NCI-H187 (cell line): ENCODE measurements at places on chromosomes 3 and 15.

- DNase-seq, result no peak
These were observed 71.9 kb downstream of the CSNK1G1 start for GRCh38 chr15:64284042-64284441.

GRCh38 chr3:1661839-1662238 is 436.8 kb upstream of the CNTN4 start:
- no peak for DNase-seq

DNA sequence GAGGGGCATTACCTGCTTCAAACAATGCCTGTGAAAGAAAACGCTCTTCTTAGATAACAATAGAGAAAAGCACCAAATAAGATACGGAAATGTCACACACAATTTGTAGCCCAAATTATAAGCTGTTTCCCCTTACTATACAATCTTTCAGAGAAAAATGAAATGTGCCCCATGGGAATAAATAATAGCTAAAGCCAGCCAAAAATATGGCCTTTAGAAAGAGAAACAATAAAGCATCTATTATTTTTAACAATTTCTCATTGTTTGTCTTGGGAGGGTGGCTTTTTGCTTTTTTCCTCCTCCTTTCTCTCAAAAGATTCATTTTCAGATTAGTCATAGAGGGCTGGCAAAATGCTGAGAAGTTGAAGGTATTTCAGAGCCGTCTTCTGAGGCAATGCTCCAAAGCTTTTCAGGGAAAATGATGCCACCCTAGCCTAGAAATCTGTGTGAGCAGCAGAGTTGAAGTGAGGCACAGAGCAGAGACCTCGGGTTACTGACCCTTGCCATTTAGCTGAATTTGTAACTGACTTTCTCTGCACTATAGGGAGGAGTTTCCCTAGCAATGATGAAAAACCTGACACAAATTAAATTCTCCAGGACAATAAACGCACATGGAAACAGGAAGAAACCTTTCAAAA is 86.3 kb upstream of the PRICKLE2 start:
- no peak for DNase-seq

- DNase-seq, result no peak
These were observed 61.6 kb upstream of the SUCLG2 start for GRCh38 chr3:67715971-67716370.

GRCh38 chr3:157066335-157067098 is 93.4 kb downstream of the CCNL1 start:
- DNase-seq, result no peak

DNA sequence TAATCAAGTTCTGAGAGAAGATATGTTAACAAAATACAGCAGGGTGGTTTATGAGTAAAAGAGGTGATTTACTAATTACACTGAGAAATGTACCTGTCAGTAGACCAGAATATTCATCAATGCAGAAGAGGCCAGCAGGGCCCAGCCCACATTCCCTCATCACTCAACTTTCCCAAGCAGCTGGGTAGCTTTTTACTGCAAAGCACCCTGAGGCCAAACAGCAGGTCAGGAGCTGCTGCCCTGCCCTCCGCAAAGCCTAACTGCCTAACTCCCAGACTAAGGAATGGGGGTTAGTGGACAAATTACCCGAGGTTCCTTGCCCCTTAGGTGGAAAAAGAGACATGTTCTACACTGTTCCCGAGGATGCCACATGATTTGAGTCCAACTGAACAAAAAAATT is 108.2 kb downstream of the TBL1XR1 start:
- no peak for DNase-seq

GRCh38 chr3:69088063-69088462 is 3.3 kb downstream of the ARL6IP5 start:
- no peak for DNase-seq

GRCh38 chr3:46080969-46081345 is 53.7 kb upstream of the XCR1 start:
- no peak for DNase-seq

DNA sequence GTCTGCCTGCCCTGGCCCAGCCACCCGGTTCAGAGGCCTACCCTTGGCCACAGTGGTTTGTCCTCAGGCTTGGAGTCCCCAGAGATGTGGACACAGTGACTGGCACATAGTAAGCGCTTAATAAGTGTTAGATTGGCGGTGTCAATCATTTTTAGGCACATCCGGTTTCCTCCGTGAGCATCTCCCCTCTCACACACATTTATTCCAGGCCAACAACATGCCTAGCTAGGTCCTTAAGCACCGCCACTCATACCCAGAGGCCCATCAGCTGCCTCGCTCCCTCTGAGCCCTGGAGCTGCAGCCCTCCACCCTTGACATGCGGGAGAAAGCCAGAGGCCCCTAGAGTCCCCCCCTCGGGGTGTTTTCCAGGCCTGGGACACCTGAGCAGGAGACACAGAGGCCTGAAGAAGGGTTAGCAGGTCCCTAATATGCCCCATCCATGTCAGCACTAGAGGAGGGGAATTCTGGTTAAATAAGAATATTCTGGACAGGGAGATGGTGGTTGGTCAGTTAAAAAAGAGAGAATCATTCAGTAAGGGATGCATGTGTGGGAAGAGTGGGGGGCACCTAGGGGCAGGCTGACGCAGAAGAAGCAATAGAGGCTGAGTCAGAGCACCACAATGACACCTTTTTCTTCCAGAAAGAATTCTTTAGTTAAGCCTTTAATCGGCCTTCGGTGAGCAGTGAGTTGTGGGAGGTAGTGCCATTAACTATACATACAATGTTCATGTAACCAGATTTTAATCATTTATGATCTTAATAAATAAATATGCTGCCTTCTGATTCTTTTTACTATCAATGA is 22.3 kb downstream of the NR2F2 start:
- DNase-seq, result no peak

- DNase-seq, result no peak
These were observed 780.9 kb upstream of the LMCD1 start for GRCh38 chr3:7720649-7721297.

- no peak for DNase-seq
These were observed 116.1 kb downstream of the IMPG2 start for GRCh38 chr3:101204246-101204645.

DNA sequence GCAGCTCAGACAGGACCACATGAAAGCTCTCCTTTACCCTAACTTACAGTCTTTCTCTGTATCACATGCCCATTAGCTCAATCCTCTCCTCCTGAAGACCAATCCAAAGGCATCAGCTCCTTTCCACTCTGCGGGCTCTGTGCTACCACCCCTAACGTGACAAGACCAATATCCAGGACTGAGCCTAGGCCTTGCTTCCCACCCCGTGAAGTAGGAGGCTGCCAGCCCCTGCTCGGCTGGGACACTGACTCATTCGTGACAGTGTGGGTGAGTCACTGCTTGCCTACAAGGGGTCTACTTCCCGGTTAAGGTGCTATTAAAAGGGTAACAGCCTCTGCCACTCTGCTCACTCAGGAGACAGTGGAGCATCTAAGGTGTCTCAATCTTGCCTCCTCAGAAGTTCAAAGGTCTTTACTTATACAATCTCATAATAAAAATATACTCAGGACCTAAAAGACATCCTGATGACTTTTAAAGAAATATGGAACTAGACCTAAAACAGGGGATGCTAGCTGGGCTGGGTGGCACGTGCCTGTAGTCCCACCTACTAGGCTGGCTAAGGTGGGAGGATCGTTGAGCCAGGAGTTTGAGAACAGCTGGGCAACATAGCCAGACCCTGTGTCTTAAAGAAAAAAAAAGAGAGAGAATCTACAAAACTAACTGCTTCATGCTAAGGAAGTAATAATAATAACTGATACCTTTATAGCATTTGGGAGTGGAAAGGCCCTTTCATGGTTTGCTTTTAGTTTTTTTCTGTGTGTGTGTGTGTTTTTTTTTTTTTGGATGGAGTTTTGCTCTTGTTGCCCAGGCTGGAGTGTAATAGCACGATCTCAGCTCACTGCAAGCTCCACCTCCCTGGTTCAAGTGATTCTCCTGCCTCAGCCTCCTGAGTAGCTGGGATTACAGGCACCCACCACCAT is 55.0 kb downstream of the TMEM44 start:
- no peak for DNase-seq

- DNase-seq, result no peak
These were observed 31.1 kb downstream of the DGKG start for GRCh38 chr3:186330772-186331460.

DNA sequence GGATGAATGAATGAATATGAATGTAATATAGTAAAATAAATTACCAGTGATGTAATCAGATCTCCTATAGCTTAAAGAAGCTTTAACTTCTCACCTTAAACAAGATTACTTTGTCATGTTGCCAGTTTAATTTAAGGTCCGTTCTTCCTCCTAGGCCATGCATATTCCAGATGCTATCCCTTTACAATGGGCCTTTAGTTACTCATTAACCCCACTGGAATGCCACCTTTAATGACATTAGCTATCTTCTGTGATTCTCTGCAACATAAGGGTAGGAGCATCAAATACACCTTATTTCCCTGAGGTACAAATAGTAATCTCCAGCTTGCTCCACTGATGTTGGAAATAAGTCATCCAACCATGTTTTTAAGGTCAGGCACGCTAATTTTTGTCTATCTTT is 63.0 kb upstream of the TIMP4 start:
- no peak for DNase-seq

DNA sequence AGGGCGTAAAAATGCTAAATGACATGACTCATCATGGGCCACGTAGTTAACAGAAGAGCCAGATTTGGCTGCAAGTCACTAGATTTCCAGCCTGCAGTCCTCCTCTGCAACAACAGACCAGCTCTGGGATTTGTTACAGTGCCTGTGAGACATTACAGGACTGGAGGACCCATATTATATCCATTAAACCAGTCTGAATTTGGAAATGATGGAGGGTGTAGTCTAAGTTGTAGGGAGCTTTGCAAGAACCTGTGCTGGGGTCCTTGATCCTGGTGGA is 10.8 kb downstream of the ZNF774 start:
- no peak for DNase-seq

- no peak for DNase-seq
These were observed 8.7 kb upstream of the PCSK6 start for GRCh38 chr15:101498076-101498716.
